Diencephalon (tissue), 1 donor: ENCODE measurements at places on chromosomes 5 and 9. TPM values are rescaled to one million over a fixed set of nuclear protein-coding genes. Genes with fewer than 3 reads are reported as not detected.

The GLDC gene
- total RNA-seq, result 26.3 TPM

The C1QTNF2 gene
- total RNA-seq, result 2.5 TPM

The SLC1A3 gene
- total RNA-seq, result 418 TPM

The SLC25A2 gene
- total RNA-seq, result 0.23 TPM

The PCDHB15 gene
- 22.6 TPM for total RNA-seq

The IRX1 gene
- 12.7 TPM for total RNA-seq

The PRSS3 gene
- 5.3 TPM for total RNA-seq

The UNC13B gene
- total RNA-seq, result 26.5 TPM

The CCDC183 gene
- 2.5 TPM for total RNA-seq

The MARCOL gene
- not detected for total RNA-seq
